ENCODE measurements at places on chromosomes 16 and 17.

- DNase-seq = no peak
Measured at GRCh38 chr17:62648251-62648955, 20.9 kb downstream of the MRC2 start.

GRCh38 chr16:1257561-1258224 is 1.8 kb downstream of the TPSD1 start:
- DNase-seq = no peak

DNA sequence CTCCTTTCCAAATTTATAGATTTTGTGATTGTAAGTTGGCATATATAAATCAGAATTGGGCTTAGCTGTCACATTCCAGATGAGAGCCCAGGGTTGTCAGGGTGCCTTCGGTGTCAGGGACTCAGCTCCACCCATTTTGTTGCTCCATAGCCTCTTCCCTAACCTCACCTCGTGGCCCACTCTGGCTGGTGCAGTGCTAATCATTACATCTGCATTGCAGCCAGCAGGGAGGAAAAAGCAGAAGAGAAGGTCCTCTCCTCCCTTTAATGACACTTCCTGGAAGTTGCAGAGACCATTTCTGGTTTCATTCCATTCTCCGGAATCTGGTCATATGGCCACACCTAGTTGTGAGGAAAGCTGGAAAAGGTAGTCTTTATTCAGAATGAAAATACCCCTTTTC is 113.3 kb downstream of the CCT6B start:
- DNase-seq = no peak

DNA sequence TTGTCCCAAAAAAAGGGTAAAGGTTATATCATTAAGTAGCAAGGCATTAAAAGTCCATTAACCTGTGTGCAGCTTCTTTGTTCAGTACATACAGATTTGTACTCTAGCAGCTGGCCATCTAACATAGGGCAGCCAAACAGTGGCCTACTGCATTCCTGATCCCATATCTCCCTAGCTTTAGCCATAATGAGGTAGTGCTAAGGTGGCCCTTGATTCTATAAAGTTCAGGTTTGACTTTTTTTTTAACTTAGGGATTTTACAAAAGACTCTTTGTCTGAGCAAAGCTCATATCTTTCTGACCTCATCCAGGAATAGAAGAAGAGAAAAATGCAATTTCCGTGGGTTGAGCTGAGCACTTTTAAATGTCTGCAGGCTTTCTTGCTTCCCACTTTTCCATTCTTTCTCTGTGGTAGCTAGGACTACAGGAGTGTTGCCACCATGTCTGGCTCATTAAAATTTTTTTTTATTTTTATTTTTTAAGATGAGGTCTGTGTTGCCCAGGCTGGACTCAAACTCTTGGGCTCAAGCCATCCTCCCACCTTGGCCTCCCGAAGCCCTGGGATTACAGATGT is 19.5 kb upstream of the CDC6 start:
- no peak for DNase-seq

DNA sequence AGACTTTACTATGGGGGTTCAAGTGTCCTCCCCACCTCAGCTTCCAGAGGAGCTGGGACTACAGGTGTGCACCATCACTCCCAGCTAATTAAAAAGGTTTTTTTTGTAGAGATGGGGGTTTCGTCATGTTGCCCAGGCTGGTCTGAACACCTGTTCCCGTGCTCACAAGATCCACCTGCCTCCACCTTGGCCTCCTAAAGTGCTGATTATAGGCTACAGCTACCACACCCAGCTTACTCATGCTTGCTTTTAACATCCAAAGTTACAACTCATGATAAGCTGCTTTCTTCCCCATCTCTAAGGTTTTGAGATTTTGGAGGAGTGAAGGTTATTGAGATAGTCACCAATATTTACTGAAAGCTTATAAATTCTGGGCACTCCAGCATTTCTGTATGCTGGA is 2.6 kb downstream of the NUP88 start:
- DNase-seq = no peak

GRCh38 chr17:47952171-47953021 is 5.3 kb downstream of the PRR15L start:
- DNase-seq = no peak

DNA sequence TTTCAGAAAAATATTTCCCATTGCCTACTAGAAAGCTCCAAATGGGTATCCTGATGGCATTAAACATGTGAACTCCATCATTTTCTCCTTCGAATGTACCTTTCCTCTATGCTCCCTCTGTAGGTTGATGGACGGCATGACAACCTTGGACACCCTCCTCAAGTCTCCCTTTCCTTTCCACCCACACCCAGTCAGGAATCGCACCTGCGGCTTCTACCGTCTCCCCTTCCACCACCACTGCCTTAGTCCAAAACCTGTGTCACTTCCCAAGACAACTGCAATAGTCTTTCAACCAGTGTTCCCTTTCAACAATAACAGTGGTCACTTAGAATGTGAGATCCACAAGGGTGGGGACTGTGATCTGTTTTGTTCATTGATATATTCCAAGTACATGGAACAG is 233.1 kb upstream of the AXIN2 start:
- peak; percentile 19 for DNase-seq

- DNase-seq = no peak
Measured at GRCh38 chr17:58640202-58640601, 51.6 kb downstream of the TEX14 start.

DNA sequence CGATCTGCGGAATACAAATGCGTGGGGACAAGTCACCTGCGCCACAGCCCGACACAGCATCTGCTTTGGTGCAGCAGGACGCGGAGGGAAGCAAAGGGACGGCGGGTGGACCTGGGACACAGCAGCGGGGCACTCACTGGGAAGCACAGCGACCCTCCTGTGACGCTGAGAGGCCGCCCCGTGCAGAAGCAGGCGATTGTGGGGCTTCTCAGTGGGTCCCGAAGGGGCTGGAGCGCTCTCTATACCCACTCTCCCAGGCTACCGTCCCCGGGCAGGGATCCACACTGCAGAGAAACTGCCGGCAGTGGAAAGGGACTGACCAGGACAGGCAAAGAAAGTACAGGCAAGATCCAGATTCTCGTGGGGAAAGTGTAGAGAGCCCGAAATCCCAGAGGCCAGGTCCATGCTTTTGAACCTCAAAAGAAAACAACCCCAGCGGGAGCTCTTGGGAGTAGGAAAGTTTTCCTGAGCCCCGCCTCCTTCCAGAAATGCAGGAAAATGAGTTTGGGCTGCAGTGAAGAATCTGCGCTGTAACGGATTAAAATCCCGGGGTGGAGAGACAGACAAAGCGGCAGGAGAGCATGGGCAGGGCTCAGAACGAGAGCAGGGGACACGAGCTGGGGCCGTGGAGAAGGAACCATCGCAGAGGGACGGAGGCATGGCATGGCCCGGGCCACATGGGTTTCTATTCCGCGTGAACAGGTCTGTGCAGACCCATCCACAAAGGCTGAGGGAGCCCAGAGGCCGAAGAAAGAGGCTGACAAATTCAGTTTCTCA is 12.7 kb downstream of the COX4I1 start:
- DNase-seq = no peak

DNA sequence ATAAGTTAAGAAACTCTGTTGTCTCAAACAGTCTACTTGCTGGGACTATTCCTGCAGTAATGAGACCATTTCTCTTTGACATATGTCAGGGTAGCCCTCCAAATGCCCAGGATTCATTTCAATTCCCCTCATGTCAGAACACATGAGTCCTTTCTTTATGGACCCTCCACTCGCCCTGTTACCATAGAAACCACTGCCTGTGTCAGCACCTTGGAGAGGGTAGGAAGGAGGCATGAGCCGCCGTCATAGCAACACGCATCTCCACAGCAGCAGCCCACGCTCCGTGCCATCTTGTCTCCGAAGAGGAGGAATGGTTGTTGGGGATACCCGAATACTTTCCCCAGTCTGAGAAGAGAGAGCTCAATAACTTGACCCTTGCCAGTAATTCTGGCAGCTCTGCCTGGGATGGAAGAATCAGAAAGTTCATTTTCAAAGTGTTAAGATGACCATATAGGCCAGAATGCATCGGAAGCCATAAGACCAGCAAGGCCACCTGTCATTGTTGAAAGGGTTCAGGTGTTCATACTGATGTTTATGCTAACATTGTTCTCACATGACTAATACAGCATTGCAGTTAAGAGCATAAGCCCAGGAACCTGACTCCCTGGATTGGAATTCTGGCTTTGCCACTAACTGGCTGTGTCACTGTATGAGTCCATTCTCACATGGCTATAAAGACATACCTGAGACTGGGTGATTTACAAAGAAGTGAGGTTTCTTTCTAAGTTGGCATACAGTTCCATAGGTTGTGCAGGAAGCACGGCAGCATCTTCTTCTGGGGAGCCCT is 141.3 kb downstream of the ABCC12 start:
- DNase-seq = no peak

DNA sequence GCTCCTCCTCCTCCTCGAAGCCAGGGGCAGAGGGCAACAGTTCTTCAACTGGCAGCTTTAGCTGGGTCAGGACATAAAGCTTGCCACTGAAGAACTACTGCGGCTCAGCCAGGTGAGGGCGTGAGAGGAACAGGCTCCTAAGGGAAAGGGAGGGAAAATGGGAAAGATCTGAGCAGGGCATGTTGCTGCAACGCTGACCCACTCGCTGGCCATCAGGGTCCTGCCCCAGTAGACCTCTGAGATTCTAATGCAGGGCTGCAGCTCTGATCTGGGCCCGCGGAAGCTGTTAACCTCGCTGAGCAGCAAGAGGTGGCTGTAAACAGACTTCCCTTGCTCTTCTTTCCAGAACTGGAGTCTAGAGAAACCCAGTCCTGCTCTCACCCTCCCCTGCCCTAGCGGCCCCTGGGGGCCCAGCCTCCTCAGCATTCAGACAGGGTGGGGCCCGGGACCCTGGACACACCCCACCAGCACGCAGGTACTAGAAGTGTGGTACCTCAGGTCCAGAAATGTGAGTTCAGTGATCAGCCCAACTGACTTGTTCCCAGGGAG is 3.8 kb upstream of the TLCD2 start:
- DNase-seq = no peak

DNA sequence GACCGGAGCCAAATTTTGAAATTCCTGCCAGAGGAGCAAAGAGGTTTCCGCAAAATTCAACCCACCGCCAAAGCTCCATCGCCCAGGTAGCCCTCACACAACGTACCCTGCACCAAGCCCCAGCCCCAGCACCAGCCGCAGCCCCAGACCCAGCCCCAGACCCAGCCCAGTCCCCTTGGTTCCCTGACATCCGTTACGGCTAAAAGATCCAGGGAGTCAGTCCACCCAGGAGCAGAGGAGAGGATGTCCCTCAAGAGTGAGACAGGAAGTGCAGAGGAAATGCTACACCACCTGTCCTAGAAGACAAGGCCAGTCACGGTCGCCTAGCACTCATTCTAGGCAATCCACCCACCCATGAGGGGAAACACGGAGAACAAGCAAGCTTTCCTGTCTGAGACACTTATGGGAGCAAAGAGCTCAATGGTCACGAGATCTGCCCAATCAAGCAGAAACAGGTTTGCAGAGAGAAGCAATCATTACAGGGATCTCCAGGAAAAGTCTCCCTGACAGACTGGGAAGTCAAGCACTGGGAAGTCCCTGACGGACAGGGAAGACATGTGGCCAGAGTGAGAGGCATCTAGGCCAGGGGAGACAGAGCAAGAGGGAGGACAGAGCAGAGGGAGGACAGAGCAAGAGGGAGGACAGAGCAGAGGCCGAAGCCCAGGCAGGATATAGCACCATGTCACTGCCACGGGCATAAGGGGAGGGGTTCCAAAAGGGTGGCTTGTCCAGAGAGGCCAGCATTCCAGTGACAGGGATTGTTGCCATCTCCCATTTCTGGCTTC is 15.0 kb upstream of the KCNJ18 start:
- no peak for DNase-seq

DNA sequence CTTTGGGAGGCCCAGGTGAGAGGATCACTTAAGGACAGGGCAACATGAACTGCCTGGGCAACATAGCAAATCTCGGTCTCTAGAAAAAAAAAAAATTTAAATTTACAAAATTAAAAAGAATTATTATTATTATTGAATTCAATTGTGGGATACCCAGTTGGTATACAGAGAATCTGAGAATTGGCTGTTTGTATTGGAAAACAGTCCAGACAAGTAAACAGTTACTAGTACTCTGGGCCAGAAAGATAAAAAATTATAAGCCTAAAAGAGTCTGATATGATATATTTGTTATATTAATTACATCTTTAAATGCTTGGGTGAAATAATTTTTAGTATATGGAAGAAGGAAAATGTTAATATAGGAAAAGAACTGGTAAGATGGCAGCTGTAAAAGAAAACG is 15.0 kb downstream of the CCDC47 start:
- DNase-seq = no peak

DNA sequence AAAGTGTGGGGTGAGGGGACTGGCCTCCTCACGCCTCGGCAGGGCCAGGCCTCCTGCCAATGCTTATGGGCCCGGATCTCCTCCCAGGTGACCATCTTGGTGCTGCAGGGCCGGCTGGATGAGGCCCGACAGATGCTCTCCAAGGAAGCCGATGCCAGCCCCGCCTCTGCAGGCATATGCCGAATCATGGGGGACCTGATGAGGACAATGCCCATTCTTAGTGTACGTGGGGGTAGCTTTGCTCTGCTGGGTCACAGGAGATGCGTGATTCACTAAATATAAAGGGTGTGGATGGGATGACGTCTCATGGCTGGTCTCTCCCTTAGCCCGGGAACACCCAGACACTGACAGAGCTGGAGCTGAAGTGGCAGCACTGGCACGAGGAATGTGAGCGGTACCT is 19.5 kb downstream of the NUP85 start:
- no peak for DNase-seq

- DNase-seq = no peak
Measured at GRCh38 chr16:50422926-50423325, 54.1 kb upstream of the BRD7 start.

- DNase-seq = no peak
Measured at GRCh38 chr16:24771779-24772157, 42.3 kb downstream of the TNRC6A start.

- no peak for DNase-seq
Measured at GRCh38 chr16:79312502-79312901, 288.0 kb downstream of the MAF start.

- no peak for DNase-seq
Measured at GRCh38 chr17:16440901-16441629, 25.7 kb downstream of the TRPV2 start.

DNA sequence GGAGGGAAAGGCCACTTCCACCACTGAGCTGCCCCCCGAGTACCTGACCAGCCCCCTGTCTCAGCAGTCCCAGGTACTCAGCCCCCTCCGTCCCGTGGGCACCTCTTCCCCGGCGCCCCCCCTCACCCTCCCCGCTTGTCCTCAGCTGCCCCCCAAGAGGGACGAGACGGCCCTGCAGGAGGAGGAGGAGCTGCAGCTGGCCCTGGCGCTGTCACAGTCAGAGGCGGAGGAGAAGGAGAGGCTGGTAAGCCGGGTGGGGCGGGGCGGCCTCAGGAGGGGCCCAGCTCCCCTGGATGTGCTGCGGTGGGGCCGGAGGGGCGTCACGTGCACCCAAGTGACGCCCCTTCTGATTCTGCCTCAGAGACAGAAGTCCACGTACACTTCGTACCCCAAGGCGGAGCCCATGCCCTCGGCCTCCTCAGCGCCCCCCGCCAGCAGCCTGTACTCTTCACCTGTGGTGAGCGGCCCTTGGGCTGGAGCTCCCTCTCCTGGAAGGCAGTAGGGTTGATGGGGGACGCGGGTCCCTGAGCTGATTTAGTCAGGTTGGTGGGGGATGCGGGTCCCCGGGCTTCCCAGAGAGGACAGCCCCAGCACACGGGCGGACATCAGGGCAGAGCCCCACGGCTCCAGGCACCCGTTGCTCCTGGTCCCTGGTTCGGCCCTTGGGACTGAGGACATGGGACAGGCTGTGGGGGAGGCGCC is 9.5 kb upstream of the MRPL12 start:
- DNase-seq = no peak

- no peak for DNase-seq
Measured at GRCh38 chr16:27414788-27415431, 12.9 kb downstream of the IL21R start.

Measured in CD4-positive, alpha-beta T cell treated with Interferon alpha-2 for 1 hour (primary cell).